NCI-H187 treated with DMSO at 0.1 percent for 48 hours (cell line): ENCODE measurements at places on chromosomes 16 and 17.

- no peak for DNase-seq
Measured at GRCh38 chr17:21823643-21824042, 131.3 kb downstream of the KCNJ18 start.

GRCh38 chr17:76816590-76817135 lies 51.5 kb upstream of the MGAT5B start:
- DNase-seq: no peak

- DNase-seq: no peak
Measured at GRCh38 chr16:30964574-30965226, 7.1 kb downstream of the SETD1A start.

DNA sequence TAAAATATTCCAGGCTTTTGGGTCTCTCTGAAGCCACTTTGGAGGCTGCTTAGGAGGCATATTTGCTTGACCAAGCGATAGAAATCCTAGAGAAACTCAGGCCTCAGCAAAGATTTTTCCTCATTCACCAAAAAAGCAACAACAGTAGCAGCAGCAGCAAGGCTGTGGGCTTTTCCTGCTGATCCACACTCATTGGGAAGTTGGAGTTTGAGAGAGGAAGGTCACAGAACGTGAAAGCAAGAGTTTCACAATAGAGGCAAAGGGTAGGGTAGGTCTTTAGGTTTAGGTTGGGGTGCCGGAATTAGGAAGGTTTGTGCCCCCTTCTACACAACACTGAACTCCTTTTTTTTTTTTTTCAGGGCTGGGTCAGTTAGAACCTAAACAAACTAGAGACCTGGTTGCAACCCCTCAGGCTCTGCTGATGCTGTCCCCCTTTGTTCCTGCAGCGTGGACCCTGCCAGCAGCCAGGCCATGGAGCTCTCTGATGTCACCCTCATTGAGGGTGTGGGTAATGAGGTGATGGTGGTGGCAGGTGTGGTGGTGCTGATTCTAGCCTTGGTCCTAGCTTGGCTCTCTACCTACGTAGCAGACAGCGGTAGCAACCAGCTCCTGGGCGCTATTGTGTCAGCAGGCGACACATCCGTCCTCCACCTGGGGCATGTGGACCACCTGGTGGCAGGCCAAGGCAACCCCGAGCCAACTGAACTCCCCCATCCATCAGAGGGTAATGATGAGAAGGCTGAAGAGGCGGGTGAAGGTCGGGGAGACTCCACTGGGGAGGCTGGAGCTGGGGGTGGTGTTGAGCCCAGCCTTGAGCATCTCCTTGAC lies 2.0 kb downstream of the TMUB2 start:
- no peak for DNase-seq

DNA sequence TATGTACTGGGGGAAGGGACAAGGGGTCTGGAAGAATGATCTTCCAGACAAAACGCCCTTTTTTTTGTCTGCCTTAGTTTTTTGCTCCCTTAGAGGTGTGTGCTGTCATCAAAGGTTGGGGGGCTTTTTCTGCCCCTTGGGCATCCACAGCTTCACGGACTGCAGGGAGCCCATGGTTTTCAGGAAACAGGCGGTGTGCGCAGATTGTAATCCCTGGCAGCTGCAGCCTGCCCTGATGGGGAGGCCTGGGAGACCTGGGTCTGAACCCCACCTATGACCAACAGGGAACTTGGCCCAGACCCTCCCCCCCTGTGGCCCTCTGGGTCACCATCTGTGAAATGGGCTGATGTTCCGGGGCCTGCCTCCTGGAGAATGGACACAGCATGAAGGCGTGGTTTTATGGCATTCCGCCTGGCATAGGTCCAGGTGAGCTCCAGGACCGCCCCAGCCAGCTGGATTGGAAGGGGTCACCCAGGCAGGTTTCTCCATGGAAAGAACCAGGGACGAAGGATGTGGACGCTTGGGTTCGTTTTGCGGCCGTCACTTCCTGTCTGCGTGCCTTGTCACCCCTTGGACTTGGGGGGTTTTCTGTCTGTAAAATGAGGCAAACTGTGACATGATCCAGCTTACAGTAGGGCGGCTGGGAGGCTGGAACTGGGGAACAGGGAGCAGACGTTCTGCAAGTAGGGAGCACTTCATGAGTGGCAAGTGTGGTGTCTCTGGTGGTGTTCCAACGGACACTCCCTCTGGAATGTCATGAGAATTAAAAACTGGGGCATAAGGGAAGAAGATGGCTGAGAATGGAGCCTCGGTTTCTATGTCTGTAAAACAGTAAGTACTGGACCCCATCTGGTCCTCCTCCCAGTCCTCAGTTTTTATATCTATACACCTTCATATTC lies 1.5 kb downstream of the CPNE2 start:
- DNase-seq: no peak

DNA sequence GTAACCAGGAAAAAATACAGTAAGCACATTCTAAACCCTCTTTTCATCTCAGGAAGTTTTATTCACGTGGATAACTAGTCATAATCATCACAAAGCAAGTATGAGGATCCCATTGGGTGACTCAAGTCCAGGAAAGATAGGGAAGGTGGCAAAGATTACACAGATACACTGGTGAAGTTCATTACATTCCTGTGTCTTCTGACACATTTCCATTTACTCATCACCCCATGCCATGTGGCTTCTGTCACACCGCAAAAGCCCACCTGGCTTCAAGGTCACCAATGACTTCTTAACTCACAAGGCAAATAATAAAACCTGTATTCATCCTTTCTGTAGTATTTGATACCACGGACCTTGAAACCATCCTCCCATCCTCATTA lies 17.0 kb downstream of the HS3ST3A1 start:
- DNase-seq: no peak

- peak; percentile 38 for DNase-seq
Measured at GRCh38 chr17:57747221-57748017, 2.3 kb upstream of the CCDC182 start.

DNA sequence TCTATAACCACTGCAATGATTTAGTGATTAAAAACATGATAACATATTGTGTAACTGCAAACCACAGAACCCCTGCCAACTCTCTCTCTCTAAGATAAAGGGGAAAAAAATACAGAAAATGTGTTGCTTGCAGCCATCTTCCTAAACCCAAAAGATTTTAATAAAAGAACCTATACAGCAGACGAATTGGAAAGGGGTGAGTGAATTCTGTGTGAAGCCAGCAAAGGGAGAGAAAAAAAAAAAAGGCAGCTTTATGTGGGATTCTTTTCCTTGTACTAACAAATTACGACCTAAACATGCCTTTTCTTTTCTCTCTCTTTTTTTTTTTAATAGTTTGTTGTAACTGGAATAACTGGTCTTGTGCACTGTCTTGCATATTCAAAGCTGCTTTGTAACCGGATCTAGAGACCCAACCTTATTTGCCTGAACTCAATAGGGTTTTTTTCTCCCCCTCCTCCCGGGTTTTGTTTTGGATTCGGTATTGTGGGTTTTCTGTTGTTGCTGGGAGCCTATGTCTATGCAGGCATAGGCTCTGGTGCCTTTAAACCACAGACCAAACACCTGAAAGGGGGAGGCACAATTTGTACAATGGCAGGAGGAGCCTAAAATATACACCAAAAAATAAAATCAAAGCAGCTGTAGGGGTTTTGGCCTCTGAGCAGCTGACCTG lies 7.0 kb upstream of the ZFHX3 start:
- no peak for DNase-seq

DNA sequence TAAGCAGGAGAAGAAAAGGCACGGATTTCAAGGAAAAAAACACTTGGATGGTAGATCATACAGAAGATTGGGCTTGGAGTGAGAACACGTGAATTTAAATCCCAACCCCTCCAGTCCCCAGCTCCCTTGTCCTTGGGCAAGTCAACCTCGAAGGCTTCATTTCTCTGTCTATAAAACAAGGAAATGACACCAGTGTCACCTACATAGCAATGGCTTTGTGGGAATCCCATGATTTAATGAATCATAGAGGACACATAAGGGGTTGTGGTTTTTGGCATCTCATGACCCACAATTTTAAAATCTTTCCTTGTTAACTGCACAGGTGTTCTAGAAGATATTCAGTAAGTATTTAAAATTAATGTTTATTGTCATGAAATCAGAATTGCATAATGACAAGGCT lies 8.2 kb upstream of the CCL2 start:
- no peak for DNase-seq

GRCh38 chr16:3101018-3101840 lies 2.1 kb upstream of the ZSCAN10 start:
- no peak for DNase-seq

DNA sequence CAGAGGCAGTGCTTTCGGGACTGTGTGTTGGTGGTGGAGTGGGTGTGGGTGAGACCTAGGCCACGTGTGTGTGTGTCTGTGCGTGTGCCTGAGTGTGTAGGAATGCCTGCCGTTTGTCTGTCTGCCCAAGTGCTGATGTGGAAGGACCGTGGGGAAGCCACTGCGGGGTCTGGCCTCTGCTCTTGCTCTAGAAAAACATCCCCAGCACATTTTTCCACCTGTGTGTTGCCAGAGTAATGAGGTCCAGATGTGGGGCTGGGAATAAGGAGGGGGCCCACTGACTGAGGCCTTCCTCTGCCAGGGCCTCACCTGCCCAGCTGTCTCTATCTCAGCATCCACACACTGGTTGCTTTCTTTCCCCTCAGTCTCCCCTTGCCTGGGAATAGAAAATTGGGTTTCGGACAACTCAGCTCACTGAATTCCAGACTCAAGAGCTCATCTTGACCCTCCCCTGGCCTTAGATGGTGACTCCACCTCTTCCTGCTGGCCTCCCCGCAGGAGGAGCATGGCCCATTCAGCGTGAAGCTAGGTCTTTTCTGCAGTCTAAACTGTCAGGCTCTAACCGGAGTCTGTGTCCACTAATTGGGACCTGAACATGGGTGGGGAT lies 7.6 kb downstream of the SGCA start:
- no peak for DNase-seq

GRCh38 chr16:57514791-57515600 lies 21.4 kb downstream of the CCDC102A start:
- no peak for DNase-seq

- DNase-seq: no peak
Measured at GRCh38 chr17:75979705-75980187, 706 bp downstream of the TEN1 start.

DNA sequence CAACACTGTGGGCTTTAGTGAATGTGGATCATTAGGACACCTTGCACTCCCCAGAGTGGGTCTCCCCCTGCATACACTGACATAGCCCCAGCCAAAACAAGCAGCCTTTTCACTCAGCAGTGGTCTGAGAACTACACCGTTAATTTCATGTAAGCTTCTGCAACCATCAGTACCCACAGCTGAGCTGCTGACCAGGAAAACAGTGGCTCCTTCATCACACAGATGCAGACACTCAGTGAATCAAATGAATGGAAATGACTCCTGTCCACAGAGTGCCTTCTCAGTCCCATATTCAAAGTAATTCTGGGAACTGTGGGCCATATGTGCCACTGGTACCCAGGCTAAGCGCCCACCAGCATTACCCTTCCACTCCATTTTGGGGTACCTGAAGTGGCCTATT lies 39.3 kb upstream of the NOL11 start:
- DNase-seq: no peak

GRCh38 chr16:67580202-67580601 lies 17.9 kb downstream of the CTCF start:
- no peak for DNase-seq

DNA sequence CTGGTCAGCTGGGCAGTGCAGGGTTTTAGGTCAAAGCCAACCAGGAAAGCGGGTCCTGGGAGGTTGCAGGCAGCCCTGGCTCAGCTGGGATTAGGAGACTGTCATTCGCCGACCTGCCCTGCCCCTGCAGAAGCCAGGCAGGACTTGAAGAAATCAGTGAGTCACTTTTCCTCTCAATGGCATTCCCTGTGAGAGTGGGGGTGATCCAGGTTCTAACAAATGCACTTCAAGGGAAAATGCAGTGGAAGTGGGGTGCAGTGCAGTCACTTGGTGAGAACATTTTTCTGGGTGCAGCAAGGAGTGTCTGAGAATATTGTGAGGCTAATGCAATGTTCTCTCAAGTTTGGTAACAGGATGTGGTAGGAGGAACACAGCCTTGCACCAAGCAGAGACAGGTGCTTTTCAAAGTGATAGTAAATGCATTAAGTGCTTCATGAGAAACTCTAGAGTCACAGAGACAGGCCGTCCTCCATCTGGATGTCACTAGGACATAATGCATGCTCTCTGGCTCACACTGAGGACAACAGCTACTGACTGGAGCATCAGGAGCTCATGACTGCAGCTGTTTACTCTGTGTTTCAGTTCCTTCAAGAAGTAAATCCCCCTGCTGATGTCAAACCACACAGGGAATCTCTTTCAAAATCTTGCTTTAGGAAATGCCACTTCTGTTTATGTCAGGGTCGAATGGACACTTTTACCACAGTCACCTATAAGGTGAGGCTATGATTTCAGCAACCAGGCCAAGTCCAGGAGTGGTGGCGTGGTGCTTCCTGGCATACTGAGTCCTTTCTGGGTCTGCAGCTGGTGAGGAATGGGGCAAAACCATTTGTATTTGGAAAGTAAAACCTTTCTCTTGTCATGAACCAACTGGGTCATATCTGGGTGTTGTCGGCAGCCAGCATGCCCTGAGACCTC lies 16.7 kb downstream of the CDK5R1 start:
- no peak for DNase-seq

GRCh38 chr17:28940675-28941074 lies 10.6 kb downstream of the PHF12 start:
- DNase-seq: no peak

- no peak for DNase-seq
Measured at GRCh38 chr16:8948831-8949230, 14.9 kb downstream of the USP7 start.

DNA sequence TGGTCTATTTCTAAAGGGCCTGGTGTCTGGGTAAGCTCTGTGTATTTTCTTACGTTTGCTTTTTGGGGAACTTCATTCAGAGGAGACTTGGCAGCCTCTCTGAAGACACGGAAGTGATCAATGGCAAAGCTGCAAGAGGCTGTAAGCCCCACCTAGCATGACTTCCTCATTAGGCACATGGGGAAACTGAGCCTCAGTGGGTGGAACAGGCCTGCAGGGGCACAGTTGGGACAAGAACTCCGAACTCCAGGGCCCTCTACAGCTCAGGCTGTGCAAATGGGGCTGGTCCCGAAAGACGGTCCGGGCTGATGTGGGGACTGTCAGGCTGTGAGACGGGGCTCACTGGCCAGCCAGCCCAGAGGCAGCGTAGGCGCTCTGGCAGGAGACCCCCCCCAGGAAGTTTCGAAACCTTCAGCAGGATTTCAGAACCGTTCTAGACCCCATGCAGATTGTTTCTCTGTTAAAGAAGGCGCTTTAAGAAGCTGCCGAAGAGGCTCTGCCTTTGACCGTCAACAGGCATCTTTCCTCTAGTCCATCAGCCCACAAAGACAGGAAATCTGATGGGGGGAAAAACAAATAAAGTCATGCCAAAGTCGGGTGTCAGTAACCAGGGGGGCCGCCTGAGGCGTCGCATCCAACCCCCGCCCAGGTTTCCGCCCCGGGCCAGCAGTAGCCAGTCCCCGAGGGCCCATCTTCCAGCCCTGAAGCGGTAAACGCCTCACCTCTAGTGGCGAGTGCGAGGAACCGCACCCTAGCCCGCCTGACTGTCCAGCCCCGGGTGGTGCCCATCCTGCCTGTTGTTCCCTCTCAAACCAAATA lies 79.8 kb upstream of the TBC1D3K start:
- DNase-seq: no peak

GRCh38 chr17:63911657-63912100 lies 621 bp upstream of the CSHL1 start:
- DNase-seq: no peak

GRCh38 chr16:28563218-28563617 lies 9.5 kb downstream of the SGF29 start:
- no peak for DNase-seq
